ENCODE measurements at places on chromosomes 16 and 17. TPM values are rescaled to one million over a fixed set of nuclear protein-coding genes. Genes with fewer than 3 reads are reported as not detected.

DNA sequence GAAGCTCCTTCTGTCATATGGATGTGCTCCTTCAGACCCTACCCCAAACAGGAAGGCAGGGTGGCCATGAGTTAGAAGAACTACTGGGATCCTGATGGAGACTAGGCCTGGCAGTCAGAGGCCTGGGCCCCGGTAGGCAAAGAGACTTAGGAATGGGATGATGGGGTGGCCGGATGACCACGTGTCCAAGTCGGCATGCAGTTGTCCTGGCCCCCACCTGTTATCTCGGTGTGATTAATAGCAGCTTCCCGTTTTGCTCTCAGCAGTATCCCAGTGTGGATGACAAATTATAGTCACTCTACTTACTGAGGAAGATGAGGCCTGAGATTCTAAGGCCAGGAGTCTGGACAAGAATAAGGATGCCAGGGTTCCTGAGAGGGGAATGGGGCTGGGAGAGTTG lies 1.5 kb downstream of the TNFSF12 start:
- DNase-seq = no peak

- no peak for DNase-seq
These were observed 154.3 kb upstream of the MED13 start for GRCh38 chr17:62219221-62219899.

Gene FLCN
- 41.7 TPM for total RNA-seq

Gene CIBAR2
- not detected for total RNA-seq

Data from mammary epithelial cell (primary cell).